BJ (cell line): ENCODE measurements at places on chromosomes 1 and 21.

GRCh38 chr1:185334182-185334581, 17.1 kb upstream of the IVNS1ABP start:
- DNase-seq, result no peak

DNA sequence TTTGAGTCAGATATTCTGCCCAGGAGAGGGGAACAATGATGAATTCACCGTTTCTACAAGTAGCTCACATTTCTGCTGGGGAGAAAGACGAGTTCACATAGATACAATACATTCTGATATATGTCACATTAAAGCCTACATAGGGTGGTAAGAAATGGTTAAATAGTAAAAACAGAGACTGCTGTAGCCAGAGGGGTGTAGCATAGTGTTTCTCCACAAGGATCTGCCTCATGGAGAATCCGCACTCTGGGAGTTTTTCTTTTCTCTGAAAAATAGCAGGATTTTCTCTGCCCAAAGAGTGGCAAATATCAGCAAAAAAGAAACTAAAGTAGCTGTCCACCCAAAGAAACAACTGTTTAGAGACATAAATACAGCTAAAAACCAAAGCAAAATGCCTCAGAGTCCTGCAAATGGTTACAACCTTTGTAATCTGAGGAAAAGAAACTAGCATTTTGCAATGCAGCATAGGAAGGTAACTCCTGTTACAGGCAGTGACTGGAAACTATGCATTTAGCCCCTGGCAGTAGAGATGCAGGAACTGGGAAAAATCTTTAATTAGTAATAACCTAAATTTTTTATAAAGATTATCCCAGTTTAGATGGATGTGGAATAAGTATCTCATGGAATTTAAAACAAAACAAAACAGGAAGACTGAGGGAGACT, 1126.7 kb upstream of the ADGRL2 start:
- DNase-seq, result no peak

- no peak for DNase-seq
These were observed 37.0 kb downstream of the NAV1 start for GRCh38 chr1:201575912-201576311.

DNA sequence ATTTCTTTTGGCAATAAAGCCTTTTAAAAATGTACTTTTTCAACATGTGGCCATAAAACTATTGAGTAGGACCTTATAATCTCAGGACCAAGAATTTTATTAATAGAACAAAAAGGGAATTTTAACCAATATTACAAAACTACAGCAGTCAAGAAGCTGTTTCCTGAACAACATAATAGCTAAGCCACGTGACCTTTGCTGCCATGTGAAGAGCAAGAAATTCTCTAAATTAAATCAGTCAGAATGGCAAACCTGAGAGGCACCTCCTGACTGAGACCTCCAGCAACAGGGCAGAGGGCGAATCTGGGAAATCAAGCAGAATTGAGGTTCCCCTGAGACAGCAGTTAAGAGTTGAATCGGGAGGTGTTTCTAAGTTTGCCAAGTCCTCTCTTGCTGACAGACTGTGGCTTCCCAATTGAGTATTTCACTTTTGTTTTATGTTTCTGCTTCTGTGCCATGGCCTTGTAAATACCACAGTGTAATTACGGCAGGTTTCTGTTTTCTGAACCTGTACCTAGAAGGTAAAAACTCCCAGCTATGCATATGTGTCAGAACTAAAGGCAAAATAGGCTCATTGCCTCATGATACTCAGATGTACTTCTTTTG, 358.4 kb downstream of the NTNG1 start:
- DNase-seq, result no peak

DNA sequence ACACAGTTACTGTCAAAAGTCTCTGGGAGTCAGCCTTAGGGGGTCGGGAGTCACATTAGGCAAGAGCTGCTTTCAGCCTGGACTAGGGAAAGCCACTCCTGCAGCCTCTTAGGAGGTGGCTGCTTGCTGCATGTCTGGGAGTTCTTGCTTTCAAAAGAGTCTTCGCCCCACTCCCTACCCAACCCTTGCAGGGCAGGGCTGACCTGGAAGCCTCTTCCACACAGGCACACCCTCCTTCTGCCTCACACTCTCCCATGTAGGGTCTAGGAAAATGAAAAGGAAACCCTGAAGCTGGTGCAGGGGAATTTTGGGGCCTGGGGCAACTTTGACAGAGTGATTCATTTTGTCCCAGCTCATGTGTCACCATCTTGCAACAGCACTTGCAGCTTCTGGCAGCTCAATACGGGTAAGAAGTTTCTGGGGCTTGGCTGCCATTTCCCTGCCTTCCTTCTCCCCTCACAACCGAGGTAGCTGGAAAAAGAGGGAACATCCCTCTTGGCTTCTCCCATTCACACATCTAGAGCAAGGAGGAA, 37.3 kb downstream of the KCND3 start:
- no peak for DNase-seq

GRCh38 chr1:45033356-45033755, 21.3 kb downstream of the UROD start:
- DNase-seq, result no peak

DNA sequence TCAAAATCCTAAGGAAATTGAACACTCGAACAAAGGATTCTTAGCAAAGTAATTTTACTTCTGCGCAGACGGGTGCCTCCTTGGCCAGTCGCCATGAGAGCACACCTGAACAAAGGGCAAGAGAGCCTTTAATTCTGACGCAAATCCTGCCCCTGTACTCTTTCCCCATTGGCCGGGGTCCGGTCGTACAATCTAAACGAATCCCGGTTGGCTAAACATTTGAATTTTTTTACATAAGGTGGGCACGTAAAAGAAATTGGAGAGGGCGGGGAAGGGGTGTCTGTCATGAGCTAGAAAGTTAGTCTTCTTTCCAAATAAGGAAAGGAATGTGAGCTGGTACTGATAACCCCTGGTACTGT, 8.2 kb upstream of the IL22RA1 start:
- no peak for DNase-seq

GRCh38 chr1:15246960-15247614, at the start of gene FHAD1:
Gene FHAD1 (plus strand): TSS chr1:15247223. CDS start chr1:15251785, 4,562 bp downstream.
- no peak for DNase-seq

- DNase-seq, result no peak
These were observed 108.7 kb upstream of the KCNE2 start for GRCh38 chr21:34255073-34255472.

- no peak for DNase-seq
These were observed 7.0 kb upstream of the KCNE1 start for GRCh38 chr21:34519016-34519415.

DNA sequence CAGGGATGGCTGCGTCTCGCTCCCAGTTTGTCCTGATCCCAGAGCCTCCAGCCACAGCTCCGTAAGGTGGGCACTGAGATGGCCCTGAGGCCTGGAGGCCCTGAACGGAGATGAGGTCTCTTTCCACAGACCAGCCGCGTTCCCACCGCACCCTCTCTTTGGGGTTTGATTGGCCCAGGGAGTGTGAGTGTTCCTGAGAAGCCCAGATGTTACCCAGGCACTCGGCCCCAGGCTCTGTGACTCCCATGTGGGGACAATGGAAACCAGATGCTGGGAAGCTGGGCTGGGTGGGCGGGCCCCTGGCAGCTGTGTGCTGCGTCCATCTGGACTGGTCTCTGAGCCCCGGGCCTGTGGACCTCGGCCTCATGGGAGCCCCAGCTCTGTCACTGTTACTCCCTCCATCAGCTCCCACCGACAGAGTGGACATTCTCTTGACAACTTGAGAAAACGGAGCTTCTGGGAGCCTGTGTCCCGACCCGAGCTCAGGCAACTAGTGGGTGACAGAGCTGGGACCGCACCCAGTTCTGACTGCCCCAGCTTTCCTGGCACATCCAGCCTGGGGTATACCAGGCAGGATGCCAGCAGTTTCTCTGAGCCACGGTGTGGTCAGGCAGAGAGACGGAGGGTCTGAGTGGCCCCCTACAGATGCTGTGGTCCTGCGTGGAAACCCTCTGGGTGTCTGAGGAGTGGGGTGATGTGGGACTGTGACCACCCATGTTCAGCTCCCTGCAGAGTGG, 9.8 kb upstream of the COL6A1 start:
- peak; percentile 68 for DNase-seq

GRCh38 chr1:52164604-52165003, 22.7 kb downstream of the ZFYVE9 start:
- DNase-seq, result no peak

DNA sequence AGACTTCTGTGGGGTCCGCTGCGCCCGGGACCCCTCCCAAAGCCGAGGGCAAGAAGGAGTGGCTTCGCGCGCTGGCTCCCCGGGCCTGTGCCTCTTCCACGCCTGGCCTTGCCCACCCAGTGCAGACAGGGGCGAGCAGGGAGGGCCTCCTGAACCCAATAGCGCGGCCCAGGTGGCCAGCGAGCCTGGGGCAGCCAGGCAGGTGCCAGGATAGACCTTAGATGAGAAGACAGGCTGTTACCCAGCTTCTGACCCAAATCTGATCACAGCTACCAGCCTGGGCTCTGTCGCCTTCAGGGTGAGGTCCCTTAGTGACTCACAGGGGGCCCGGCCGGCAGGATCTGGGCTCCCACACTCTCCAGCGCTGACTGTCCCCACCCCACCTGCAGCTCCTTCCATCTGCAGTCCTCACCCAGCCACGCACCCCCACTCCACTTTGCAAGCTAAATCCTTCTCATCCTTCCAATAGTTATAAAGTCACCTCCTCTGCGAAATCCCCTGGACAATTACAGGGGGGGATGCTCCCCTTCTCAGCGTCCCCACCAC, 9.6 kb downstream of the CLEC20A start:
- no peak for DNase-seq

- DNase-seq, result no peak
These were observed 6.3 kb upstream of the GPR25 start for GRCh38 chr1:200866521-200866920.

DNA sequence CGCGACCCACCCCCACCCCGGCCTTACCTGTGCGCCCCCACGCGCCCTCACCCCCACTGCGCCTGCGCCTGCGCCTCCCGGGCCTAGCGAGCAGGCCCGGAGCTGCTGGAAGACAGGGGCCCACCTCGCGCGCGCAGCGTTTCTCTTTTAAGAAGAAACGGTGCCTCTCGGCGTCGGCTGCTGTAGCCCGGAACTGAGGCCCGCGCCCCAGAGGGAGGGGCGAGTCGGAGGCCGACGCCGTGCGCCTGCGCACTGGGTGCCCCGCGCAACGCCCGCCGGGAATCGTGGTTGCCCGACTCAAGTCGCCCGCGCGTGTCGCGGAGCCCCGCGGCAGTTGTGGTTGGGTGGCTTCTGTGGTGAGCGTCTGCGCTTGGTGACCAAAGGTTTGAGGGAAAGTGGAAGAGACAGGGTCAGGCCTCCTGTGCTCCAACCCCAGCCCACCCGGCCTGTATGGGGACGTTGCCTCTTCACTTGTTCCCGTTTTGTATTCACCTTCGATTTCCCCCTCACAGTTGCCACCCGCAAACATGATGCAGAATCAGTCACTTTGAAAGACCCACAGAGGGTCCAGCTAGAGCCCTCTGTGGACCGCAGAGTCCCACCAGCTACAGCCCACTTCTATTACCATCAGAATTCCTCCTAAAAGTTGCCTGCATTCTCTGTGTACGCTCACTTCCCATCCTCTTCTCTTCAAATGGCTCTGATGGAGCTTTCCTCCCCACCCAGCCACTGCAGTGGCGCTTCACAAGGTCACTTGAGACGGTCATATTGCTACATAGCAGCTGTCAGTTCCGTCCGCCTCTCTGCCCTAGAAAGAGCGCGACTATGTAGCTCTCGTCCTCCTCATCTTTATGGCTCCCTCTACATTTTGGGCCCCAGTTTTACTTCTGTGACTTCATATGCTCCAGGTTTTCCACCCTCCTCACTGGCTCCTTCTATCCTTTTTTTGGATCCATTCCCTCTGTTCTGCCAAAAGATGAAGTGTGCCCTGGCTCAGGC, at the start of gene ZNF692:
Gene ZNF692, minus strand, starts transcription at position 195 of the 999 bp plus-strand sequence. CDS start 776 bp downstream, outside the sequence.
- peak; percentile 74 for DNase-seq

DNA sequence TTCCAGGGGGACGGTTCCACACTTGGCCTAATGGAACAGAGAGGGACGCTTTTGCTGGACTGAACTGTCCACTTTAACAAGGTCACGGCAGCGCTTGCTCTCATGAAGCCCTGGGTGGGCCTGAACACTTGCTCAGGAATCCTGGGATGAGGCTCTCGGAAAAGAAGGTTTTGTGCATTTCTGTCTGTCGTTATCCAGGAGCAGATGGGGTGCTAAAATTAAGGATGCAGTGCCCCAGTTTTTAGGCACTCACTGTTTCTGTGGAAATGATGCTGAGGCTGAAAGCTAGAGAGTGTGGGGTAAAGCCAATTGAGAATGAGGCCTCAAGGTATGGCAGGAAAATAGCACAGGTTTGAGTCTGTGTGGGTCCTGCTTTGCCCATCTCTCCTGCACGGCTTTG, 111.0 kb downstream of the DAB1 start:
- no peak for DNase-seq

GRCh38 chr21:34201001-34201400, 127.6 kb downstream of the MRPS6 start:
- DNase-seq, result no peak

GRCh38 chr1:42953182-42954180, 5.2 kb downstream of the SLC2A1 start:
- DNase-seq, result no peak

- no peak for DNase-seq
These were observed 282.7 kb upstream of the ADGRL2 start for GRCh38 chr1:81517987-81518386.

DNA sequence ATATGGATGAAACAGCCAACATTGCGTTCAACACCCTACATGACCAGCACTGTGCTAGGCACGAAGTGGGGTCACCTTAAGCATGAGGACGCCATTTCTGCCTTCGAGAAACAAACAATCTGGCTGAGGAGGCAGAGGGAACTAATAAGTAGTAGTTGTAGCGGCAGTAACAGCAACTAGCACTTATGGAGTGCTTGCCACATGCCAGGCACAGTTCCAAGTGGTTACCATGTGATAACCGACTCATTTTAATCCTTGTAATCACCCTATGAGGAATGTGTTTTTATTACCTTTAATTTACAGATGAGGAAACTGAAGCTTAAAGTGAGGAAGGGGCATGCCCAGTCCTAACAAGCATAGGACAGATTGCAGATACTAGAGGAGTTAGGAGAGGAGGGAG, 33.7 kb downstream of the KCND3 start:
- no peak for DNase-seq

GRCh38 chr1:42937141-42937696, 21.4 kb downstream of the SLC2A1 start:
- no peak for DNase-seq
